ENCODE measurements at places on chromosomes 16 and 17.
A peak's percentile ranks its signal among the peaks of the same experiment; 100 is the strongest.

GRCh38 chr17:28944343-28944742 is 7.0 kb downstream of the PHF12 start:
- no peak for DNase-seq

DNA sequence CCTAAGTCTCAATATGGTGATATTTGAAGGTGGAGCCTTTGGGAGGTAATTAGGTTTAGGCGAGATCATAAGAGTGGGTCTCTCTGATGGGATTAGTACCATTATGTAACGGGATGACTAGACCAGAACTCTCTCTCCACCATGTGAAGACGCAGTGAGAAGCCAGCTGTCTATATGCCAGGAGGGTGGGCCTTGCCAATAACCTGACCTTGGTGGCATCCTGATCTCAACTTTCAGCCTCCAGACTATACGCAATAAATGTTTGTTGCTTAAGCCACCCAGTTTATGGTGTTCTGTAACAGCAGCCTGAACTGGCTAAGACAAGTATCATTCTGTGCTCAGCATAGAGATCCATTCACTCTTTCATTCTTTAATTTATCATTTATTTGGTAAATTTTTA is 167.2 kb upstream of the CDH11 start:
- DNase-seq, result no peak

DNA sequence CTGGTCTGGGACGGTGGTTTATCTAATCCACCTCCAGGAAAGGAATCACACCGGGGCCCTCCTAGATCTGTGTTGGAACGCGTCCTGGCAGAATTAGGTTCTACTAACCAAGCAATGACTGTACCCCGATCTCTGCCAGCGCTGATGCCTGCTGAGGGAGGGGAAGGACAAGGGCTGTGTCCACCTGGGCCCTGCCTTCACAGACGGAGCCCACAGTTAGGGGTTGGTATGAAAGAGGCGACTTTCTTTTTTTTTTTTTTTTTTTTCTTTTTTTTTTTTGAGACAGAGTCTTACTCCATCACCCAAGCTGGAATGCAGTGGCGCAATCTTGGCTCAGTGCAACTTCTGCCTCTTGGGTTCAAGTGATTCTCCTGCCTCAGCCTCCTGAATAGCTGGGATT is 9.9 kb upstream of the KRT19 start:
- no peak for DNase-seq

DNA sequence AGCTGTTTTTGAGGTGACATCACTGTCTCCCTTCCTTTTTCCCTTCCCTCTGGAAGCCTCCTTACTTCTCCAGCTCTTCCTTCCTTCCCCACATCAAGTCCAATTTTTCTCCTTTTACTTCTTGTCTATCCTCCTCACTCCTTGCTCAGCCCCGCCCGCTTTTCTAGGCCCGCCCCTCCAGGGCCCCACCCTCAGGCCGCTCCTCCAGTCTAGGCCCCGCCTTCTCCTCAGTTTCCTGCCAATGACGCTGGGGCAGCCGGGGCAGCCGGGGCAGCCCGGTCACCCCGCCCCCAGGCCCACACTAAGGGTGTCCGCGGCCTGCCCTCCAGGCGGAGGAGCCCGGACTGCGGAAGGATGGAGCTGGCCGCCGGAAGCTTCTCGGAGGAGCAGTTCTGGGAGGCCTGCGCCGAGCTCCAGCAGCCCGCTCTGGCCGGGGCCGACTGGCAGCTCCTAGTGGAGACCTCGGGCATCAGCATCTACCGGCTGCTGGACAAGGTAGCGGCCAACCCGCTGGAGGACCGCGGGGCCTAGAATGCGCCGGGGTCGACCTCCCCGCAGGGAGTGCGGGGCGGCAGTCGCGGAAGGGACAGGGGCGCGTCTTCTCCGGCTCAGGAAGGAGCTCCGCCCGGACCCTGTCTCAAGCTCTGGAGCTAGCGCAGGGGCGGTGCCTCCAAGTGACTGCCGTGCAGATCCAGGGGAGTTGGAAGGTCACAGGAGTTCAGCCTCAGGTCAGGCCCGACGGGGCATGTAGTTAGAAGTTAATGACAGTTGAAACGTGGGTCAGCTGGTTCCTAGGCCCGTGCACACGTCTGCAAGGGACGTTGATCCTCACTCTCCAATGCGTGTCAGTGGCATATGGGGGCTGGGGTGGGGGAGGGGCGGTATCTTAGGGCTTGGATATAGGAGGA is at the start of gene PCTP:
TSS of gene PCTP (plus strand) at position 302 of the 908 bp plus-strand sequence. CDS start at position 355, 53 bp downstream.
- peak; percentile 61 for DNase-seq

- DNase-seq, result no peak
Measured at GRCh38 chr16:84597528-84597896, 20.4 kb downstream of the COTL1 start.

- DNase-seq, result no peak
Measured at GRCh38 chr17:7882068-7882467, 6.5 kb upstream of the CHD3 start.

GRCh38 chr17:36475346-36475970 is 11.0 kb upstream of the ZNHIT3 start:
- DNase-seq, result no peak

DNA sequence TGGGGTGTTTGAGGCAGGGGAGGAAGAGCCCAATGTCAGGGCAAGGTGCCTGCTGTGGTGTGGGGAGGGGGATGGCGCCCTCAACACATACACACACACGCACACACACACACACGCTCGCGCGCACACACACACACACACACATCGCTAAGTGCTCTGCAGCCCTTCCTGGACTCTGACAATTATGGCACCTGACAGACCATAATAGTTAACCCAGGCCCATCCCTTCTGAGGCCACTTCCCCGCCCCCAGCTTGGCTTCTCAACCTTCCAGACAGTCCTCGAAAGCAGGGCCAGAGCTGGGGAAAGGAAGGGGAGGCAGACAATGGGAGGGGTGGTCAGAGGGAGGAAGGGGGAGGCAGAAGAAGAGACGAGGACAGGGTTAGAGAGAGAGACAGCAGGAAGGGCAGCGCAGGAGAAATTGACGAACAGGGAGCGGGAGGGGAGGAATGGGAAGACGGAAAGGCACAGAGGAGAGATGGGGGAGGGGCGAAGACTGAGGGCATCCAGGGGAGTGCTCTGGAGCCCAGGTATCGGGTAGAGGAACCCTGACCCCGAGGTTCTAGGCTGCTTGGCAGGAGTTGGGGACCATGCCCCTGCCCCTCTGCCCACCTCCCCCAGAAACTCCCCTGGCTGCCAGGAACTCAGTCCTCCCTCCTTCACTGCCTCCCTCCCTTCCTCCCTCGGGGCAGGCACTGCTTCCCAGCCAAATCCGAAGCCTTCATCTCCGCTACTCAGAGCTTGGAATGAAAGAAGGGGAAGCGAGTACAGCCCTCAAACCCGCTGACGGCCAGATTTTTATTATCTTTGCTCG is 4.0 kb downstream of the SRCIN1 start:
- no peak for DNase-seq

GRCh38 chr17:82213251-82214011 is 789 bp upstream of the CCDC57 start:
- DNase-seq, result no peak

DNA sequence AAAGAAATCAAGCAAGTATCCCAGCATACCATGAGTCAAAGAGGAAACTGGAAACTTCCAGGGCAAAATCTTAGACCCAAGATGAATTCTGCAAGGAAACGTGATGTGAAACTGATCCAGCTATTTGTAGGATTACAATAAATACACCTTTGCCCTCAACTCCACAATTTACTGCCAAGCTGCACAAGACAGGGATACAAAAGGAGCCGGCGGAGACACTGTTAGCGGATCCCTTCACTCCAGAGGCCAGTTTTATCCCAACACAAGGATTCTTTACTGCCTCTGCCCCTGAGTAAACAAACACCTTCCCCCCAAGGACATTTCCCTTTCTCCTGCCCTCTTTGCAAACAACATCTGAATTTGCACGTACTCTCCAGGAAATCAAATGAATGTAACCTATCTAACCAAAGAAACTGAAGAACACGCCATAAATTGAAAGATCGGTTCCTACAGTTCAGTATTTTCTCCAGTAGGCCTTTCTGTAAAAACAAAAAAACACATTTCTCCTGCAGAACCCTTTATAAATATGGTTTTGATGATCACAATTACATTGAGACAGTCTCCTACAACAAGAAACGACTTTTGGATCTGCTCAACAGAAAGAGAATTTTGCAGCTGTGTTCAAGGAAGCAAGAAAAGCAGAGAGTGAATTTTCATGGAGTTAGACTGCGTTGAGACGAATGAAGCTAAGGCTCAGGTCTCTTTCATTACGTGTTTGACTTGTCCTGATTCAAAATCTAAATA is 1.4 kb upstream of the CBX2 start:
- no peak for DNase-seq

DNA sequence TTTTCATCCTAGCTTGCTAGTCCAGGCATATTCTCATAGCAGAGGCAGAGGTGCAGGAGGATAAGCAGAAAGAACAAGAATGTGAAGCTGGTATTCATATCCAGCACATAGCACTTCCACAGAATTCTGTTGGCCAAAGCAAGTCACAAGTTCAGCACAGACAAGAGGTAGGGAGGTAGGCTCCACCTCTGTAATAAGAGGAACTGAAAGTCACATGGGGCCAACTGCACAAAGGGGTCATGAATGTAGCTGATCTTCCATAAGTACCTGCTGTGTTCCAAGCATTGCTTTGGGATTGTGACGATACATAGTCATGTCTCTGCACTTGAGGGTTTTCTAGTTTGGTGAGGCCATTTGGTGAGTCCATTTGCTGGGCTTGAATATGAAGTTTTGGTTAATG is 110.8 kb upstream of the MPHOSPH6 start:
- no peak for DNase-seq

GRCh38 chr17:27532269-27533263 is 76.3 kb downstream of the KSR1 start:
- no peak for DNase-seq

GRCh38 chr17:27950995-27951394 is 57.8 kb upstream of the LYRM9 start:
- no peak for DNase-seq

DNA sequence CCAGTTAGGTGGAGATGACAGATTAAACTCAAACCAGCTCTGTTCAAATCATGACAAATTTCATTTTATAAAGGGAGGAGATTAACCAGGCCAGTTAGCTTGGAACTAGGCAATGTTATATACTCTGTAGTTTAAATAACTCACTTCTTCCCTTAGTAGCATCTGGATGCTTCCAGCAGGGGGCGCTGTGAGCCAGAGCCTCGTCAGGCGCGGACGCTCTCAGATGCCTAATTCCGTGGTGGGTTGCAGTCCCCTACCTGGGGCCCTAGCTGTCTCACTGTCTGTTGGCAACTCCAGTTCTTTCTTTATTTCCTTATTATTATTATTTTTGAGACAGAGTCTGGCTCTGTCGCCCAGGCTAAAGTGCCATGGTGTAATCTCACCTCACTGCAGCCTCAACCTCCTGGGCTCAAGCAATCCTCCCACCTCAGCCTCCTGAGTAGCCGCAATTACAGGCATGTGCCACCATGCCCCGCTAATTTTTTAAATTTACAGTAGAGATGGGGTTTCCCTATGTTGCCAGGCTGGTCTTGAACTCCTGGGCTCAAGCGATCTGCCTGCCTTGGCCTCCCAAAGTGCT is 17.3 kb upstream of the WFDC1 start:
- DNase-seq, result no peak

GRCh38 chr17:76036497-76037261 is 9.6 kb upstream of the EVPL start:
- no peak for DNase-seq

DNA sequence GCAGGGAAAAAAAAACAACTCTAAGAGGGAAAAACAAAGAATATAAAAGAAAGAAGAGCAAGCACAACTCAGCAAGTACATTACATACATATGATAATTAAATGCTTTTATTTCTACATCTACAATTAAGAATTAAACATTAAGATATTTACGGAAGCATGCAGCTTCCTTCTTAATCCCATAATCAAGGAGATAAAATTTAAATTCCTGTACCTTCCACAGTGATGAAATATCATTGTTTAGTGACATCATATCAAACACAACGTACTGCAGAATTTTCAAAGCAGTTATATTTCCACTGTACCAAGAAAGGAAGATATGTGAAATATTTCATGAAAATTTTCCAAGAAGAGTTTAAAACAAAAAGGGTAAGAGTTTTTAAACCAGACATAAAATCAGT is 26.0 kb downstream of the KANSL1 start:
- DNase-seq, result no peak

- DNase-seq, result no peak
Measured at GRCh38 chr17:36743130-36743529, 141.7 kb downstream of the MRM1 start.

DNA sequence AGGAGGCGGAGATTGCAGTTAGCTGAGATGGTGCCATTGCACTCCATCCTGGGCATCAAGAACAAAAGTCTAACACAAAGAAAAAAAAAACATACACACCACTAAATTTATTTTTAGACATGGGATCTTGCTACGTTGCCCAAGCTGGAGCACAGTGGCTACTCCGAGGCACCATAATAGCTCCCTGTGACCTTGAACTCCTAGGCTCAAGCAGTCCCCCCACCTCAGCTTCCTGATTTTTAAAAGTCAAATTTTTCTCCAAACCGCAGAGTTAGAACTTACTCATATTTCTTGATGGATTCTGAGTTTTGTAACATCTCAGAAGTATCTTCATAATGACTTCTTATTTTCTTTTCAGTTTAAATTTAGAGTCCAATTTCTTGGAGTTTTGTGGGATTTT is 3.4 kb downstream of the CMTM4 start:
- no peak for DNase-seq

GRCh38 chr16:26599785-26600104 is 467.0 kb upstream of the C16orf82 start:
- DNase-seq, result peak; percentile 33

DNA sequence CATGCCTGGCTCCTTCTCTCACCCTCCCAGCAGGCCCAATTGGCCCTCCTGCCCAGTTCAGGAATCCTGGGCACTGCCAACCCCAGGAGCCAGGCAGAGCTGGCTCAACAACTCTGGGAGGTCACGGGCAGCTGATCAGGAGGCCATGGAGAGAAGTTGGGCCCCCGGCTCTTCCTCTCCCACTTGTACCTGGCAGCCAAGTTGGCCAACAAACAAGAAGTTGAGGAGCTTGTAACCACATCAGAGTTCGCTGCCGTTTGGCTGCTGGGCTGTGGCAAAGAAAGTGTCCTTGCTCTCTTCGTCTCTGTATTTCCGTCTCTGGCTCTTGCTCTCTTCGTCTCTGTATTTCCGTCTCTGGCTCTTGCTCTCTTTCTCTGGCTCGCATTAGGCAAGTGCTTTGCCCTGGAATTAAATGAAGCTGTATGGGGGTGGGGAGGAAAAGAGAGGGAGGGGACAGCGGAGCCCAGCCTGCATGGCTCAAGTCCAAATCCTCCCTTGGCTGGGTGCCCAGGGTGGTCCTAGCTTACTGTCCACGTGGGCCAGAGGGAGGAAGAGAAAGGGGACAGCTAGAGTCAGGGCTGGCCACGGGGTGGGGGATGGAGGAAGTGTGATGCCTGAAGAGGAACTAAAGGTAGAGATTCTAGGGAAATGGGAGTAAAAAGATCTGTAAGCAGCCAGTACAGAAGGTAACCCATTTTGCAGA is 7.8 kb upstream of the TMEM132E start:
- no peak for DNase-seq

GRCh38 chr16:17204206-17204605 is 266.6 kb downstream of the XYLT1 start:
- no peak for DNase-seq

Data from iPS DF 19.7 (cell line).